ENCODE measurements at places on chromosomes 11 and 22.

GRCh38 chr22:28647216-28647615, 32.4 kb downstream of the TTC28 start:
- no peak for DNase-seq

DNA sequence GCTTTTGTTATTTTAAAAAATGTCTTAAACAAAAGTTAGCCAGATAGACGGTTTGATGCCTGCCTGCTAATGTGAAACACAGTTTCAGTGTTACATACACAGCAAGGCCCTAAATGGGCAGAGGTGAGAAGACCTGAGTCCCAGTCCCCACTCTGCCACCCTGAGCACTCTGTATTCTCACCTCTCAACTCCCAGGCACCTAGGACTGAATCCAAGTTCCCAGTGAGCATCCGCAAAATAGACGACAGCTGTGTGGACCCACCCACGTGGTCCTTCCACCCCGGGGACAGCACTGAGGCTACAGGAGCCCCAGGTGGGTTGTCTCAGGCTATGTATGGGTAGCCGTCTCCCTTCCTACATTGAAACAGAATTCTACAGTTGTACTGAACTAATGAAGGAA, 111.5 kb downstream of the RPL27A start:
- DNase-seq: no peak

GRCh38 chr11:17077240-17077519, 287 bp downstream of the RPS13 start:
- no peak for DNase-seq

DNA sequence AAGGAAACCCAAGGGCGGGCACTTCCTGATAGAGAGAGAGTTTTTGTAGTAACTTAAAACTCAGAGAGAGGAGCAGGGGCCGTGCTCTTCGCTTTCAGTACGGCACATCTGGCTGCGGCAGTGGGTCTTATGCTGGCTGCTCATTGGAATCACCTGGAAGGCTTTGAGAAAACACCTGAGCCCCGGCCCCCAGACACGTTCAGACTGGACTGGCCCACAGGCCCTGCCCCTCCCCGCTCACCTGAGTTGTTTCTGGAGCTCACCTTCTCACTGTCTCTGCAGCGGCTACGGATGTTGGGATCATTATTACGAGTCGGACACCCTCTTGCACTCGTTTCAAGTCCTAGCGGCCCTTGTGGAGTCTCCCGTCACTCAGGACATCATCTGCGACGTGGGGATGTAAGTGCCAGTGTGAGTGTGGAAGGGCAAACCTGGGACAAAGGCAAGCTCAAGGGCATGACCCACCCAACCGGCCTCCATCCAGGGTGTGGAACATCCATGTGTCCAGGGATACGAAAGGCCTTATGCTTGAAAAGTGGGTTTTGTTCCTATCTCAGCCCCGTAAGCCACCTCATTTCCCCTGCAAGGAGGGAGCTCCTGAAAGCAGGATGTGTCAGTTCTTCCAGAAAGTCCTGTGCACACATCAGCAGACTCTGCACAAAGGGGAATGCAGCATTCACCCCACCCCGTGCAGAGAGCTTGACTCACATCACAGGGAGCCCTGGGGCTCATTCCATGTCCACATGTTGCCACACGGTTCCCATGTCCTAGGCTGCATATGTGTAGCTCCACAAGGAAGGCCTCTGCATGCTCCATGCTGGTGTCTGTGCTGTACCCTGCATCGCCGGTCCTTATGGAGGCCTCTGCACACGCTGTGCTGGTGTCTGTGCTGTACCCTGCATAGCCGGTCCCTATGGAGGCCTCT, 5.4 kb downstream of the NADSYN1 start:
- DNase-seq: no peak

DNA sequence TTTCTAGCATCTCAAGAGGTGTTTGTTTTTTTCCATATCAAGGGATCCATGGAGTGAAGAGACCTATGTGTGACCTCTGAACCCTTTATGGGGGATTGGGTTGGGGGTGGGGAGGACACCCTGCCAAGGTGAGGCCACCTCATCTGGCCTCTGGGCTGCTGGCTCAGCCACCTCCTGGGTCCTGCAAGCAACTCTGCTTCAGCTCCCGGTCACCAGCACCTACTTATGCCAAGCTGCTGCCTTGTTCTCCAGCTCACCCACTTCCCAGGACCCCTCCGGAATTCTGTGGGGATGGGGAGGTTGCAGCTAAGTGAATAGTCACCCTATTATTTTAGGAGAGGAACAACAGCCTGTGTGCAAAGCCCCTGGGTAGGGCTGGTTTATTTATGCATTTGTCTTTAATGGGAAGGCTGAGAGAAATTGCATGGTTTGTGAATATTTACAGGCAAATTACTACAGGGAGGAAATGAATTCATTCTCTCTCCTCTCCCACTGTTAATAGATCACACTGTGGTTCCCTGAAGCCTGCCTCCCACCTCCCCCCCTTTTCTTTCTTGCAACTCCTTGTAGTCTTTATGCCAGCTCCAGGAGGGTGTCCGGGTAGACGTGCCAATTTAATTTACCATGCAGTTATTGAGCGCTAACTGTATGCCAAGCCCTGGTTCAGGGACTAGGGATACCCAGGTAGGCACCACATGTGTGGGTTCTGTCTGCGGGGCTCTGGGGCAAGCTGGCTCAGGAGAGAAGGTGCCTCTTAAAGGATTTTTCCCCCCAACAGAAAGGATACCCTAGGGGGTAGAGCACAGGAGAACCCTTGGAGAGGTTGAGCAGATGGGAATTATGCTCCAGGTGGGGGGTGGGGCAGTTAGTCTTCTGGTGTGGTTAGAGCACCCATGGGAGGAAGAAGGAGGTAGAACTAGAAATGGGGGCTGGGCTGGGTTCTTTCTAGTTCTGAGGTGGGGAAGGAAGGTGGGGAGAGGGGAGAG, 50.7 kb downstream of the TSPAN18 start:
- DNase-seq: no peak

- no peak for DNase-seq
Observed at GRCh38 chr11:93059117-93059957, 89.9 kb downstream of the MTNR1B start.

DNA sequence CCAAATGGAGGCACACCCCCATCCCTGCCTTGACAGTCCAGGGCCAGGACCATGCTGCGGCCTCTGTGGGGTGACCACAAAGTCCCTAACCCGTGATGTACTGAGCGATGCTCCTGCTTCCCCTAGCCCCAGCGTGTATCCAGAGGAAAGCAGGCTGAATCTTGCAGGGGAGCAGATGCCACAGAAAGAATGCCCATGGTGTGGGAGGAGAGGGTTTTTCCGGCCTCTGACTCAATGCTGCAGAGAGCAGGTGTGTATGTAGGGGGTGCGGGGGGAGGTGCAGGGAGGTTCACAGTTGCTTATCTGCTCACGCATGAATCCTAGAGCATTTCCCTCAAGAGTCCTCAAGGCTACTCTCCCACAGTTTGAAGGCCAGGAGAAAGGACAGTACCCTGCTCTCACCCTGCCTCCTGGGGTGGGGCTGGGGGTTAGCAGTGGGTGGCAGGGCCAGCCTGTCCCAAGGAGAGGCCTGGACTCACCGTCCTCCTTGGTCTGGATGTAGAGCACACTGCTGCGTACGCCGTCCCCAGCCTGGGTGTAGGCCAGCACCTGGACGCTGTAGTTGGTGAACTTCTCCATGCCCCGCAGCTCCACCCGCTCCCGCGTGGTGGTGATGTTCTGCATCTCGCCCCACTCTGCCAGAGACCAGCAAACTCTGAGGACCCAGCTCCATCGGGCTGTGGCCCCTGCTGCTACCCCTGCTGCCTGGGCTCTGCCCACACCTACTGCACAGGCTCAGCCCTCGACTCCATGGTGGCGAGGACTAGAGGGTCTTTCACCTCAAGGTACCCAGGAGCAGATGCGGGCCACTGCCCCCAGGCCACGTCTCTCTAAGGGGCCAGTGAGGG, 130.8 kb downstream of the CEP164 start:
- DNase-seq: no peak

GRCh38 chr11:114219559-114220349, 76.4 kb upstream of the NNMT start:
- DNase-seq: peak; percentile 18

DNA sequence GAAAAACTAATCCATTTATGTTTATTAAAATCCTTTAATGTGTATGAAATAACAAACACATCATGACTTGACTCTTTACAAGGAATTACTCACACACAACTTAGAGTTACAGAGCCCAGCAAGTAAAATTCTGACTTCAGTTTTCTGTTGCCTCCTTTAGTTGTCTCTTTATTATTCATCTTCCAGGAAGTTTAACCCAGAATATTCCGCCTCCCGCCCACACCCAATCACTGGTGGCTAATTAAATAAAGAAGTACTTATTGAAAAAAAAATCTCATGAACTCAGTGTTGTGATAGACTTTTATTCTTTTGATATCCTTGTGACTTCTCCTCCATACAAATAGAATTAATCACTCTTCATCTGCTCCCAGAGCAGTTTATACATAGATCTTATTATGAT, 61.9 kb downstream of the MUC15 start:
- no peak for DNase-seq

DNA sequence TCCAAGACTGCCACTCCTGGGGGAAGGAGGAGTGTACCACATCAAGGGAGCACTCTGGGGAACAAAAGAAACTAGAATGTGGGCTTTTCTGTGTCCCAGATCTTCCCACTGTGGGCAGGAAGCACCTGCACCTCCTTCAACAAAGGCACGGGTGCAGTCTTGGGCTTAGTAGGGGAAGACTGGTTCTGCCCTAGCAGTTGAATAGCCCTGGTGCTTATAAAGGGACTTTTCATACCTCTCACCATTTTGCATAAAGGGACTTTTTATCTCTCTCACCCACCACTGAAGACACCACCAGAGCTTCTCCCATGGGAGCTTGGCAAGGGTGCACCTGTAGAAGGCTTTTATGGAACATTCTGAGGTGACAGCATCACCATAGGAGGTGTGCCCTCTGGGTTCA, 65.8 kb upstream of the MS4A8 start:
- no peak for DNase-seq

GRCh38 chr11:76902121-76903014, 41.6 kb downstream of the ACER3 start:
- no peak for DNase-seq

- DNase-seq: no peak
Observed at GRCh38 chr11:83572581-83573496, 286.7 kb upstream of the CCDC90B start.

DNA sequence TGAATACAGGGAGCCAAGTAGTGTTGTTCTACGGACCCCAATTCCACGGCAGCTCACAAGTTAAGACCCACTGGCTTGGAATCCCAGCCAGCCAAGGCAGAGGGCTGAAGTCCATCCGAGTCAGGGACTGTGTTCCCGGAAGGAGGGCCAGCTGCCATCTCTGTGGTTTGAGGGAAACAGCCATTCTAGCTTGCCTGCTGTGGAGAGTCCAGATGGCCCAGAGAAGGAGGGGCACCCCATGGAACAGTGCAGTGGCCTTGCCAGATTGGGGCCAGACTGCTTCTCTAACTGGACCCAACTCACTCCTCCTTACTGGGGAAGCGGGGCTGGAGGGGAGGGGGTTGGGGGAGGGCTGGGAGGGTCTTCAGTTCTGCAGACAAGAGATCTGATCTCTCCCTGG, 156.4 kb downstream of the FAM181B start:
- no peak for DNase-seq

DNA sequence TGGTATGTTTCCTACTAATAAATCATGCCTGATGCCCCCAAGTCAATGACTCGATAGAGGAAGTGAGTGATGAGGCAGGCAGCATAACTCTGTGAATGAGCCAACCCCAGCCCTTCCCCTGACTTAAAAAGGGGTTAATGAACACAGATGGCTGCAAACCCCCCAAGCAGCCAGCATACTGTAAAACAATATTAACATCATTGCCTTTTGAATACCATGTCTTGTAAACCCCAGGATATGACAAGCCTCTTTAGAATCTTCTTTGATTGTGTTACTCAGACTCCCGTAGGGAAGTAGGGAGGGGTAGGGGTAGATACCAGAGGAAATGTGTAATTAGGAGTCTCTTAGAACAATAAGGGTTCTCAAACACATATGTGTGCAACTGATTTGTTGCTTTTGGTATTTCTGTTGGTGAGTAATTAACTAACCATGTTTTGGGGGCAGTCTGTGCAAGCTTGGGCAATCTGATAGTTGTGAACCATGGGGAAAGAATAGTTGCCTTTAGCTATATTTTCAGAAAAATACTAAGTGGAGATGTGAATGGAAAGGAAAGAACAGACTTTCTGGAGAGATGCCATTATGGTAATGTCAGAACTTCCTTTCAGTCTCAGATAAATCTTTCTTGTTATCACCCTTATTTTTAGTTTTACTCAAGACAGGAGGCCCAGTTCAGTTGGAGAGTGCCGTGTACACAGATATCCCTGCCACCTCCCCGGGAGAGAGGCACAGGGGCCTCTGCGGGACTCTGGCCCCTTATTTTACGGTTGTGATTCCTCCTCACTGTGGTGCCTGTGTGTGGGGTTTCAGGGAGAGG, 701.8 kb downstream of the NTM start:
- no peak for DNase-seq

- no peak for DNase-seq
Observed at GRCh38 chr11:79626135-79627075, 185.6 kb upstream of the TENM4 start.

- DNase-seq: no peak
Observed at GRCh38 chr11:65787649-65788622, 1.1 kb downstream of the OVOL1 start.

Data from hippocampal formation (tissue), 2 donors.